Astrocyte of the hippocampus (primary cell): ENCODE measurements at places on chromosomes 3 and 15.

- no peak for DNase-seq
Observed at GRCh38 chr15:89664441-89665350, 9.4 kb upstream of the KIF7 start.

DNA sequence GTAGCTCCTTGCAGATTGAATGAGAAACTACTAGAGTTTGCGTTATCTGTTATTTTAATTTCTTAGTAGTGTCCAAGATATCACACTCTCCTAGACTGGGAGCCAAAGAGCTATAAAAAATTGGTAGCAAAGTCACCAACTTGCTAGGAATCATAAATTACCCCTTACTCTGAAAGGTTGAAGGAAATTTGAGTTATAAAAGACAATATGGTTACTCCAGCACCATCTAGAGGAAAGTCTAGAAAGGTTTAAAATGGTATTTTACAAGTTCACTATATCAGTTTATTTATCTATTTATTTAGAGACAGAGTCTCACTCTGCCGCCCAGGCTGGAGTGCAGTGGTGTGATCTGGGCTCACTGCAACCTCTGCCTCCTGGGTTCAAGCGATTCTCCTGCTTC is 121.6 kb downstream of the RBPMS2 start:
- peak; percentile 27 for DNase-seq

DNA sequence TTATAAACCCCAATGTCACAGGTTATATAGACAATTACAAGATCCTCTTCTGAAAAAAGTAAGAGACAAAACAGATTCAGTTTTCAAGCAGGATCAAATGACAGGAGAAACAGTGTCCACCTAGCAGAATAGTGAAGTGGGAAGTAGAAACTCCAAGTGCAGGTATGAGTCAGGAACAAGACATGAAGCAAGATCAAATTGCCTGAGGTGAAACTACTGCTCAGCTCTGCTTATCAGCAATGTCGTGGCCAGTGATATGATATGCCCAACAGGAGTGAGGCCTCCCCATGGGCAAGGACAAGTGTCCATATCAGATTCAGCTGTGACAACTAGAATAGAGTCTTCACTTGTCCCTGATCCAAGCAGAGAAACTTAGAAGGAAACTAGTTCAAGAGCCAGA is 100.0 kb downstream of the ZMAT3 start:
- peak; percentile 14 for DNase-seq

GRCh38 chr3:172224560-172225214 is 185.3 kb downstream of the FNDC3B start:
- no peak for DNase-seq

GRCh38 chr3:184428561-184429175 is 48.8 kb downstream of the CHRD start:
- peak; percentile 96 for DNase-seq

DNA sequence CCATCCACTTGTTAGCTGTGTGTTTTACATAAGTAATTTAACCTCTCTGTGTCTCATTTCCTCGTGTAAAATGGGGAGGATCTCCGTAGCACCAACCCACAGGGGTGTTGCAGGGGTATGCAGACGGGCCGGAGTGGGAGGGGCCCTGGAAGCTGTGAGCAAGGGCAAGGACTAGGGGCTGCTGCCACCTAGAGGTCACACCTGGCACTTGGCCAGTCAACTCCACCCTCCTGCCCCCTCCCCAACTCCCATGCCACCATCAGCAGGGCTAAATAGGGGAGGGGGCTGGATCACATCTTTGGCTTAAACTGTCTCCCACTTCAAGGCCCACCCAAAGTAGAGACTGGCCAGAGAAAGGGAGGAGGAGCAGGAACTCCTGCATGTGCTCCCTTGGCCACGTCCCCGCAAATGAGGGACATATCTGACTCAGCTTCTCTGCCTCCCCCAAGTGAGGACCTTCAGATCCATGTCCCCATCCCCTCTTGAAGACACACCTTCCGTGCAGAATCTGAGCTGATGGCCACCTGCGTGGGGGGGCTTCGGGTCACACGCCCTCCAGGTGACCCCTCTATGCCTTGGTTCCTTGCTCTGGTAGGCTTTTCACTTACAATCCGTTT is 2.6 kb downstream of the CCDC9B start:
- DNase-seq = peak; percentile 87
